ENCODE measurements at places on chromosomes 7 and 10.

GRCh38 chr7:139936760-139937310 is 107.8 kb downstream of the TBXAS1 start:
- no peak for DNase-seq

GRCh38 chr7:68752485-68753178 is 845.6 kb upstream of the AUTS2 start:
- DNase-seq, result no peak

DNA sequence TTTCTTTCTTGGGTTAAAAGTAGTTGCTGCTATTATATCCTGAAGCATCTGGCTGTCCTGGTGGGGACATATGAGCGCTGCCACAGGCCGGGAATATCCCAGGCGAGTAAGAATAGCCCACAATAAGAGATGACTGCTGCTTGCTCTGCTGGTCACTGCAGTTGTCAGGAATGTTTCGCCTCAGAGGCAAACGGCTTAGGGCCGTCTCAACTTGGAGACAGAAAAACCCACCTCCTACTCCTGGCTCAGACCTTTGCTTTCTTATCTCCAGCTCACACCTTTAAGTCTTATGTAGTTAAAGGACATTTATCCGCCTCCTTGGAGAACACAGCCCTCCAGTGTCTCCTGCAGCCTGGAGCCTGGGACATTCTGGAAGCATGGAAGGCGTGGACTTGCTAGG is at the start of gene GJD4:
GJD4 (plus strand) TSS at position 151 of the 400 bp plus-strand sequence; CDS start at position 378, 227 bp downstream.
- DNase-seq, result no peak

- peak; percentile 52 for DNase-seq
These were observed 655 bp downstream of the LMTK2 start for GRCh38 chr7:98107313-98107721.

- no peak for DNase-seq
These were observed 181.1 kb downstream of the TNS3 start for GRCh38 chr7:47400741-47401206.

DNA sequence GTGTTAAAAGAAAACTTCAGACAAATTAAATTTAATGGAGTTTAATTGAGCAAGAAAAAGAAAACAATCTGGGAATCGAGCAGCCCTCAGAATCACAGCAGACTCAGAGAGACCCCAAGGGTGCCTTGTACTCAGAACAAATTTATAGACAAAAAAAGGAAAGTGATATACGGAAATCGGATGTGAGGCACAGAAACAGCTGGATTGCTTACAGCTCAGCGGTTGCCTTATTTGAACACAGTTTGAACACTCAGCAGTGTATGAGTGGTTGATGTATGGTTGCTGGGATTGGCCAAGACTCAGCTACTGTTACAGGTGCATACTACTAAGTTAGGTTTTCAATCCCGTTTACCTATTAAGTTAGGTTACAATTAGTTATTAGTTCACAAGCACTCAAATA is 103.8 kb upstream of the LYZL1 start:
- no peak for DNase-seq

DNA sequence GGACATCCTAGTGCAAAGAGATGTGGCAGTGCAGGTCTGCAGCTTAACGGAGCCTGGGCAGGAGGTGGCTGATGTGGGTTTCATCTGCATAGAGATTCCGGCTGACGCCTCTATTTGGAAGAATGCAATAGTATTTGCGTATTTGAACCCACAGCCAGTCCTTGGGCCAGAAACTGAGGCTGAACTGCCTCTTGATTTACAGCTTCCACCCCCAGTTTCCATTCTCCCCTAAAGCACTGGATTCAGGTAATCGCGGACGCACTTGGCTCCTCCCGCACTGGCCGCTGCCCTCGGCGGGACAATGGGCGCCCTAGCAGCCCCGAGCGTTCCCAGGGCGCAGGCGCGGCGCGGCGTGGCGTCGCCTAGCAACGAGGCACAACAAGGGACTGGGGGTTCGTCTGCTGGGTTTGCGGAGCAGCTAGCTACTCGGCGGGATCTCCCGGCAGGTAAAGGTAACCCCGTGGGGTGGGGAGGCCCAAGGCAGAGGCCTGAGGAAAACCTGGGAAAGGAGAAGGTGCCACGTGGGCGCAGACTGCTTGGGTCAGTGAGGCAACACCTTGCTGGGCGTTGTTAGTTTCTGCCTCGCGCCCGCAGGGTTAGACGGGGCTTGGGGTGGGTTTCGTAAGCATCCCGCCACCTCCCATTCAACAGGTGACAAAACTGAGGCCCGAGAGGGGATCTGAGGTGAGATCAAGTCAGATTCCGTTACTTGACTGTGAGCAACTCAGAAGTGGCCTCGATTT is at the start of gene ARMC3:
ARMC3 (plus strand) TSS at position 393 of the 743 bp plus-strand sequence. CDS start 3,944 bp downstream, outside the sequence.
- peak; percentile 93 for DNase-seq

DNA sequence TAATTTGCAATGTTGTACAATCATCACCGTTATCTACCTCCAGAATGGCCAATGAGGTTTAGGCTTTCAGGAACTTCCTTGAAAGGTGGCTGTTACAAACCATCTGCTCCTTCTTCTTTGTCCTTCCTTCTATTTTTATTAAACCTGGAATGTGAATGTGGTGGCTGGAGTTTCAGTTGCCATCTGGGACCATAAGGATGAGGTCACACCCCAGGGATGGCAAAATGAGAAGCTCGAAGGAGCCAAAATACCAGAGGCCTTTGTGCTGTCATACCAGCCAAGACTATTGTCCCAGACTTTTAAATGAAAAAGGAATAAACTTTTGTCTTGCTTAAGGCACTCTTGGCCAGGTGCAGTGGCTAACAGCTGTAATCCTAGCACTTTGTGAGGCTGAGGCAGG is 30.9 kb upstream of the LMTK2 start:
- no peak for DNase-seq

DNA sequence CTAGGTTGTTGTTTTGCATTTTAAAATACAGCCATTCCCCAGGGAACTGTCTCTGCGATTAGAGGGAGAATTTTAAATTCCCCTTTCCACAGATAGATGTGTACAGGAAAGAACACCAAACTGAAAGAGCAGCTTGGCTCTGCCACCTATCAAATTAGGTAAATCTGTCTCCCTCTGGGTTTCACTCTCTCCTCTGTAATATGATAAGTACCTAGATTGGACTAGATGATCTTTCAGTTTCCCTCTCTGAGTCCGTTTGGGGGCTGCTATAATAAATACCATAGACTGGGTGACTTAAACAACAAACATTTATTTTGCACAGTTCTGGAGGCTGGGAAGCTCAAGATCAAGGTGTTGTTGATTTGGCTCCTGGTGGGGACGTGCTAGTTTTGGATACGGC is 186.0 kb downstream of the KIF20B start:
- no peak for DNase-seq

DNA sequence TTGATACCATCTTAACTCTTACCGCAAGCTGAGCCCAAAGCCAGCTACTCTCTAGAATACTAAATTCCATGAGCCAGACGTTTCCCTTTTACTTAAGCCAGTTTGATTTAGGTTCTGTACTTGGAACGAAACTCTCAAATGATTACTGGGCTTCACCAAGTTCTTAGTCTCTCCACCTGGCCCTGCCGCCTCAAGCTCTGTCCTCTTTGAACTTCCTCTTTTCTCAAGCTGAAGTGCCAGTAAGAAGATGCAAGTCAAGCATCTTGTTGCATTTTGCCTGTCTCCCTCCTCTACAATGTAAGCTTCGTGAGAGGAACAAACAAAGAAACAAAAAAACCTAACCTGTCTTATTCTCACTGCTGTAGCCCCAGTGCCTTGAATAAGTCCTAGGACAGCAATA is 358.2 kb upstream of the NPVF start:
- no peak for DNase-seq

GRCh38 chr7:24879291-24879690 is 100.7 kb downstream of the OSBPL3 start:
- no peak for DNase-seq

GRCh38 chr10:61452655-61453641 is at the start of gene TMEM26:
Gene TMEM26, minus strand, starts transcription at chr10:61453381. Its CDS starts 300 bp downstream, at chr10:61453081.
- peak; percentile 81 for DNase-seq

GRCh38 chr10:76149182-76149581 is 717.8 kb downstream of the LRMDA start:
- DNase-seq, result no peak

- DNase-seq, result peak; percentile 95
These were observed at the start of gene SLK for GRCh38 chr10:103966671-103967447. Gene SLK, plus strand, starts transcription at chr10:103967140. Its CDS starts 606 bp downstream, at chr10:103967746.
